ENCODE measurements at places on chromosomes 3 and 15.

DNA sequence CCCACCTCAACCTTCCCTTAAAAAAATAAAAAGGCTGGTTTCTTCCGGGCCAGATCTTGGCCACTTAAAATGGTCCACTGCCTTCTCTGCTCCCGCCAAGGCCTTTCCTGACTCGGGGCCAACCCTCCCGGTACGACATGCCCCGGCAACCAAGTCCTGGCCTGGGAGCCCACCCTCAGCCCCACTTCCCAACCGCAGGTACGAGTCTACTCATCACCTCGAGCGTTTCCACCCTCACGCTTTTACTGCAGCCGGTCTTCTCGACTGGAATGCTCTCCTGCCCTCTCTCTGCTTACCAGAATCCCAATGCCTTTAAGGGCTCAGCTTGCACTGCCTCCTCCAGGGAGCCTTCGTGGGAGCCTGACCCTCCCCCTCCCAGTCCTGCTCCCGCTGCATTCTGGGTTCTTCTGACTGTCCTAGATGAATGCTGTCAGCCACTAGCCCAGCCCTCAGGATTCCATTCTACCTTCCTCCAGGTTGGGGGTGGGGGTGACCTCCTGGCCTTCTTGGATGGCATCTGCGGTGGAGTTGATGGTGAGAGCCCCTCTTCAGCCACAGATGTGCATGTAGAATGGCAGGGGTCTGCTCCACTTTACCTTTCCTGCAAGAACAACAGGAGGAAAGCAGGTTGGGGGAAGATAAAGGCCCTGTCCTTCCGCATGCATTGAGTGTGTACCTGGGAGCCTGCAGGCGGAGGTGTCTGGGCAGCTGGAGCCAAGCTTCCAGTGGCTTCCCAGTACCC lies 1.1 kb upstream of the CSRNP1 start:
- DNase-seq: no peak

DNA sequence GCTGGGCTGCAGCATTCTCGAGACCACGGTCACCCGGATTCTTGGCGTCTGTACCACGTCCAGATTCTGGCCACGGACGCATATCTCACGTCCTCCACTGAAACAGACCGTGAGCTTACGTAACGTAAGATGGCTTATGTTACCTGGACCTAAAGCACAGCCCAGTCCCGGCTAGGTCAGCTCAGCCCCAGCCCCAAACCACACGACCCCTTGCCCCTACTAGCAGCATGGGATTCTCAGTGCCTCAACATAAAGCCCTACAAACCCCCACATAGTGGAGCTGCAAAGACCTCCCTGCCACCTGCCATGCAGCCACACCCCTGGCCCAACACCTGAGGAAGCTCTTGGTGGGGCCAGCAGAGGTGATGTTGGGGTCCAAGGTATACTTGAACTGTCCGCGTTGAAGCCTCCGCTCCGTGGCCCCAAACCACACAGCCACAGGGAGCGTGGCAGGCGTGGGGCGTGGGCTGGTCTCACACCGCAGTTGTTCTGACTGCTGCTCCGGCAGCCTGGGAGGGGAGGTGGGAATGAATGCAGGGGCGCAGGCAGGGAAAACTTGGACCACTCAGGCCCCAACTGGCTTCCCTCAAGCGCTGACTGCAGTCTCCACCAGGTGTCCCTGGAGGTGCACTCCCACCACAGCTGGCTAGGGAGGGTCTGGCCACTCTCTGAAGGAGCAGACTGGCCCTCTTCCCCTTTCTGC lies 14.5 kb downstream of the PLXNB1 start:
- DNase-seq: no peak

GRCh38 chr3:182810574-182811268 lies 17.4 kb downstream of the ATP11B start:
- no peak for DNase-seq

DNA sequence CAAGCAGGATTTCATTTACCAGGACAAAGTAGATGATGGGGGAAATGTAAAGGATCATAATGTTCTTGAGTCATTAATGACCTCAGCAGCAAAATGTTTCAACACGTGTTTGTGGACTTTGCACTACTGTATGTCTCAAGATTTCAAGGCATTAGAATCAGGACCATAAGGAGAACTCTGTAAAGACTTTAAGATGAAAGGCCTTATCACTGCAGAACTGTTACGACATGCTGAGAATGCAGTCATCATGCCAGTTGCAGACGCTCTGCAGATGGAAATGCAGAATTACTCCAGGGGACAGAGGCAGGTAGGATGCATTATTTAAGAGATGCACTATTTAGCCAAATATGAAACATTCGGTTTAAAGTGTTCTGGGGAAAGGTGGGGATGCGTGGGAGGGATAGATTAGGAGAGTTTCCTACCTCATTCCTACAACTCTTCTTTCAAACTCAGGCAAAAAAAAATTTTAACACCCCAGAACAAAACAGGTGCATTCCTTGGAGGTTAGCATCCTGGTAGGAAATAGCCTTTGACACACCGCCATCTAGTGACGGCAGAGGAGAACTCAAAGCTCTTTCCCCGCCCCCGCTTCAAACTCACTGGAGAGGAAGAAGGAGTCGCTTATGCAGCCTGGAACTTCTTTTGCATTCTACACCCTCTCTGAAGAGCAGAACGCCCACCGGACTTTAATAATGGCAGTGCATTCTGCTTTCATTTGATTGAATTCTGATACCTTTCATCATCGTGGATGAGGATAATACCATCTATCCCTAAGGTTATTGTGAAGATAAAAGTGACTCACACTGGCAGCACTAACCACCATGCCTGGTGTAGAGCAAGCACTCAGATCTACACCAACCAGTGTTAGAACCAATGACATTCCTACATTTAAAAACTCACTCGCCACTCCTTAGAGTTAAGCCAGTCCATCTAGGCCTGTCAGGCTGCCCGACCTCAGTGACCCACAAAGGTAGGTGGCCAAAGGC lies 43.1 kb upstream of the TOPAZ1 start:
- peak; percentile 72 for DNase-seq

- DNase-seq: no peak
Observed at GRCh38 chr3:44905446-44906157, 31.2 kb downstream of the TGM4 start.

GRCh38 chr3:25587094-25587493 lies 77.6 kb downstream of the TOP2B start:
- DNase-seq: no peak

DNA sequence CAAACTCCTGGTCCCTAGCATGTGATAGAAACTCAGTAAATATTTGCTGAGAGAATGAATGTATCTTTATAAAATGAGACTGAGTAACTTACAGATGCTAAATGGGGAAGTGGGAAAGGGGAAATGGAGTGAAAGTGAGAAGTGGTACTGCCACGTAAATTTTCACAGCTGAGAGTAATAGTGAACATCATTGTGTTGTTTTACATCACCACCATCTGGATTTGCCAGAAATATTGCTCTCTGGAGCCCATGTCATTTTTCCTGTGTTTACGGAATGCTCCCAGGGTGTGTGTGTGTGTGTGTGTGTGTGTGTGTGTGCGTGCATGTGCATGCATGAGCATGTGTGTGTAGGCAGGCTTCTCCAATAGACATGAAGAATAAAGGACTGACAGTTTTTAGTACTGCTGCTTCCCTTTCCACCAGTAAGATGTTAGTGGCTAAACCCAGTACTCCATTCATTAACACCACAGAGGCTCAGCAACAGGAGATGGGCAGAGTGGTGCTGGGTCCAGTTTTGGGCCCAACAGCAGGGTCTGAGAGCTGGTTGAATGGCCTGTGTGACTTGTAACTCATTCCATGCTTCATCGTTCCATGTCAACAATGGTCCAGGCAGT lies 57.3 kb downstream of the DIPK2A start:
- DNase-seq: peak; percentile 9

DNA sequence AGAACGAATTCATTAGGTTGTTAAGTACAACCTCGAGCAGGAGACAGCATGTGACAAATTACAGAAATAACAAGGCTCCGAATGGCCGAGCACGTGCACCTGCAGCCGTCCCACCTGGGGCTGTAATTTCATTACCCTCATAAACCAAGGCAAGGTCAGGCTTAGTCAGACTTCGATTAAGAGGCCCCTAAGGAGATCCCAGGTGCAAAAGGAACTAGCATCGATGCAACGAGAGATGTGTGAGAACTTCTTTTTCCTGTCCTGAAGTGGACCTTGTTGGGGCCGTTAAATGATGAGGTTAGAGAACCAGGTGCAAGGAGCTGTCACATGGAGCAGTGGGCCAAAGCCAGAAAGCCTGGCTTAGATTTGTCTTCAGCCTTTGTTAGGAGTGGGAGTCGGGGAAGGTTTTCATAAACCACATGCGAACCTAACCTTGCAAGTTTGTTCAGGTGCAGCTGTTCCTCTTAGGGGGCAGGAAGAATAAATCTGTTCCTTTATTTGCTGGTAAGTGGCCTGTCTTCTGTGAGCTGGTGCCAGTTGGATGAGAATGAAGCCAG lies 559.9 kb upstream of the MCTP2 start:
- peak; percentile 62 for DNase-seq

- no peak for DNase-seq
Observed at GRCh38 chr15:99087405-99087943, 17.4 kb upstream of the SYNM start.

DNA sequence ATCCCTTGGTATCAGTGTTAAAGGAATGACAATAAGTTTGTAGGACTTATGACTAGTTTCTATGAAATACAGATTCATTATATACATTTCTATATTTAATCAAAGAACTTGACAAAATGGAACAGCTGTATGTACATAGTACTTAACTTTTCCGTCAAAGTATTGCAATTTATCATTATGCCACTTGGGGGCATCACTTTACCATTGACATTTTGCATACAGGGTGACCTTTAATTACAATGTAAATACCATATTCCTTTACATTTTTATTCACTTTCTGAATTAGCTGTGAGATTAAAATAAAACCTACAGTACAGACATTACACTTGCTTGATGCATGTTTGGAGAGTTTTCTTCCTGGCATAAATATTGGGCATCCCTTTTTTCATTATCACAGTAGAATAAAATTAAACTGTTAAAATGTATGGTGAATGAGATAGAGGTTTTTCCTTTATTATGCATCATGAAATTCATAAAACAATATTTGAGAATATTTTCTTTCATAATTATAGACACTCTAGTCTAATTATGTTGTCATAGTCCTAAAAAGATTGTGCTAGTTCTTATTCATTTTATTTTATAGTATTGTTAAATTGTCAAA lies 6.9 kb downstream of the NEK11 start:
- peak; percentile 39 for DNase-seq

DNA sequence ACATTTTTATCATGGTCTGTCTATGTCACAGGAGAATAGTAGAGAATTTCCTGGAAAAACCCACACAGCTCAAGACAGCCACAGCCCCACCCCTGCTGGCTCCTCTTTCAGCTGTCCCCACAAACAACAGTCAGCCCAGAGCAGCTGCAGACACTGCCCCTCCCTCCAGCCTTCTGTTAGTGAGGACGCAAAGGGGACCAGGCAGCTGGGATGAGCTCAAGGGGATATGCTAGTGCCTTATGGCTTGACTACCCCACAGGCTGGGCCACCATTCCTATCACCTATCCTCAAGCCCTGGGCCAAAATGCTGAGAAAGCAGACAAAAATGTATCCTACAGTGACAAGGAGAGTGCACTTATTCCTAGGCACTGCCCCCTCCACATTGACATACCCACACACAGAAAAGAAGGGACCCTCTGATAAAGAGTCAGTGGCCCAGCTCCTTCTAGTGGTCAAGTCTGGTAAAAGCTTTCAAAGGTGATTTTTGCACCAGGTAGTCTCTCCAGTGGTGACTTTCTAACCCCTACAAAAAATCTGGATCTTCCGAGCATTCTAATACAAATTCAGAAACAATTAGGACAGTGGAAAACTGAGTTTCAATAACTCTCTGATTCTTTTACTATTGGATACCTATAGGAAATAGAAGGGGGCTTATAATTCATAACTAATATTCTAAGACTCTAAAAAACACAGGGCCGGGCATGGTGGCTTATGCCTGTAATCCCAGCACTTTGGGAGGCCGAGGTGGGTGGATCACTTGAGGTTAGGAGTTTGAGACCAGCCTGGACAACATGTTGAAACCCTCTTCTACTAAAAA lies 3.0 kb upstream of the MAP1A start:
- peak; percentile 86 for DNase-seq

- DNase-seq: peak; percentile 34
Observed at GRCh38 chr3:190566043-190566933, 52.4 kb downstream of the IL1RAP start.

- DNase-seq: no peak
Observed at GRCh38 chr15:58512522-58512921, 80.7 kb downstream of the LIPC start.
